ENCODE measurements at places on chromosomes 11 and 22.

DNA sequence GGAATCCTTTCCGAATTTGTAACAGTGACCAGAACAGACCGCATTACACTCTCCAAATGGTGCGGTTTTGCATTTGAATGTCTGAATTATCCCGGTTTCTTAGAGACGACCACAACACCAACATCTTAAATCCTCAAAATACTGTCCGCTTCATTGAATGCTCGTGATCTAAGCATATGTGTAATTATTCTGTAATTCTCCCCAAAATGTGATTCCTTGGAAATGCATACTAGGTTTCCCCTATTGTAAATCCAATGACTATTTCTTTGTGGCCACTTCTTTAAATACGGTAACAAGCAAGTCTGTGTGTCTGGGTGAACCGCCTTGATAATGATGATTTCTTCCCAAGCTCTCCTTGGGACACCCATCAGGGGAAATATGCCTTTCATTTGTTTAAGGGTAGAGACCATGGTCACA lies 87.3 kb upstream of the DBX1 start:
- no peaks in the 10 kb centered on the region for H3K27me3 ChIP-seq
- DNase-seq = no peak
- H3K4me3 ChIP-seq = no peak overlapping the region
- H3K4me1 ChIP-seq = peaks cover 5% of the 10 kb centered on the region
- H3K36me3 ChIP-seq = no peaks in the 10 kb centered on the region
- H3K27ac ChIP-seq = no peak overlapping the region

GRCh38 chr11:66325263-66325671 lies 8.4 kb upstream of the CD248 start:
- no peaks in the 10 kb centered on the region for H3K36me3 ChIP-seq
- no peak overlapping the region for H3K4me3 ChIP-seq
- H3K4me1 ChIP-seq = no peaks in the 10 kb centered on the region
- no peaks in the 10 kb centered on the region for H3K27me3 ChIP-seq
- H3K27ac ChIP-seq = no peak overlapping the region

GRCh38 chr22:43228330-43228729 lies 41.4 kb upstream of the TTLL12 start:
- no peaks in the 10 kb centered on the region for H3K36me3 ChIP-seq
- no peak for DNase-seq
- no peaks in the 10 kb centered on the region for H3K27me3 ChIP-seq
- H3K27ac ChIP-seq = no peak overlapping the region
- H3K4me3 ChIP-seq = no peak overlapping the region
- H3K4me1 ChIP-seq = no peaks in the 10 kb centered on the region

- no peaks in the 10 kb centered on the region for H3K36me3 ChIP-seq
- no peak for DNase-seq
- H3K4me1 ChIP-seq = no peaks in the 10 kb centered on the region
- no peak overlapping the region for H3K27ac ChIP-seq
- no peaks in the 10 kb centered on the region for H3K27me3 ChIP-seq
These were observed 160.5 kb upstream of the DDI1 start for GRCh38 chr11:103875855-103876510.

DNA sequence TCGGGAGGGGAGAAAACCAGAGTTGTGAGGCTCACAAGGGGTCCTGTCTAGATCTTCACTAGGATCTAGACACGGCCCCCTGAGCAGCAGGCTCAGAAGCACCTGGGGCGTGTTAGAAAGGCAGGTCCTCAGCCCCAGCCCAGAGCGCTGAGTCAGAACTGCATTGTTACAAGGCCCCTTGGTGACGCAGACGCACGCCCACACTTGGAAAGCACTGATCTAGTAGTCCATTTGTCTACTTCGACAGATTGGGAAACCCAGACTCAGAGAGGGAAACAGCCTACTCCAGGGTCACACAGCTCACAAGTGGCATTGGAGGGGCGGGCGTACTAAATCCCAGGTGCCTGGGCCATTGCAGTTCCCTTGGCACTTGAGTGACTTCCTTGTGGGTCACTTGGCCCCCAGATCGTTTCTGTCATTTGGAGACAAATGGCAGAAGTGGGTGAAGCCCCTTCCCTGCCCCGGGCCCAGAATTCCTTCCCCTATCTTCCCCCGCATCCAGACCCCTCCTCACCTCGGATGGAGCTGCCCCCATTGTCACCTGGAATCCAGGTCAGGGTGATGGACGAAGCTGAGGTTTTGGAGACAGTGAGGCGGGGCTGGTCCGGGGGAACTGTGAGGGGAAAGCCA lies 110.8 kb downstream of the CEP164 start:
- no peaks in the 10 kb centered on the region for H3K4me1 ChIP-seq
- DNase-seq = no peak
- H3K27me3 ChIP-seq = no peaks in the 10 kb centered on the region
- H3K27ac ChIP-seq = no peak overlapping the region
- no peaks in the 10 kb centered on the region for H3K36me3 ChIP-seq
- H3K4me3 ChIP-seq = no peak overlapping the region

DNA sequence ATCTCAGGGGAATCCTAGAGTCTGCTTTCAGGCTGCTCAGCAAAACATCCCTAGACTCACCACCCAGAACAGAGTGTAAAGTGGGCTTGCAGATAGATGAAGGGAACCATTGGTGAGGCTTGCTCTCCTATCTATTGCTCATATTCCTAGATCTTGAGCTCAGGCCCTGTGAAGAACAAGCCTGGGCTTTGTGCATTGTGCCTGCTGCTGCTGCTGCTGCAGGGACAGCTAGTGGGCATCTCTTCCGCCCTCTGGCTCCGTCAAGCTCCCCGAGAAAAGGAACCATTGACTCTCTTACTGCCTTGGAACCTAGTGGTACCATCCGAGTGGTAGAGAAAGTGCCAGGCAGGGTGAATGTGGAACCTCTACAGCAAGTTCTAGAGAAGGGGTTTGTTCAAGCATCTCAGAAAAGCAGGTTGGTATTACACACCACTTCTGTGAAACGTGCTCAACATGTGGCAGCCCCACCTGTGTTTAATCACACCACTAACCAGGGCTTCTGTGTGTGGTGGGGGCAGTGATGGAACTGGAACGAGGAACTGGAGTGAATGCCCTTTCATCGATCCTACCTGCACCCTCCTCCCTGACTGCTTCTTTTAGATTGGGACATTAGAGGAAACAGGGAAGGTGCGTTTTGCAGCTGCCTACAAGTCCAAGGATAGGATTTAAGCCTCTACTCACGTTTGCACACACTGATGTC lies 4.4 kb downstream of the BACE1-AS start:
- no peak for DNase-seq
- no peaks in the 10 kb centered on the region for H3K27me3 ChIP-seq
- no peak overlapping the region for H3K4me3 ChIP-seq
- H3K4me1 ChIP-seq = peaks cover 24% of the 10 kb centered on the region
- H3K36me3 ChIP-seq = no peaks in the 10 kb centered on the region

All from pancreas (tissue), 10 donors.